ENCODE measurements at places on chromosomes 5 and 9.

GRCh38 chr5:14893381-14893780 lies 21.8 kb upstream of the ANKH start:
- no peak for DNase-seq

DNA sequence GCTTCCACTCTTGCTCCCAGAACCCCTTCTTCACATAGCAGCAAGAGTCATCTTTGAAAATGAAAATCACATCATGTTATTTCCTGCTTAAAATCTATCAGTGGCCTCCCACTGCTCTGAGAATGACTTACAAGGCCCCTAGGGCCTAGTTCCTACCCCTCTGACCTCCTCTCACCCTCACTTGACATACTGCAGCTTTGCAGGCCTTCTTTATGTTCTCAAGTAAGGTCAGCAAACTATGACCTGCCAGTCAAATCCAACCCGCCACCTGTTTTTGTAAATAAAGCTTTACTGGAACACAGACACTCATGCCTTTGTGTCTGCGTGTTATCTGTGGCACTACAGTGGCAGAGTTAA lies 185.7 kb downstream of the NR3C1 start:
- no peak for DNase-seq

DNA sequence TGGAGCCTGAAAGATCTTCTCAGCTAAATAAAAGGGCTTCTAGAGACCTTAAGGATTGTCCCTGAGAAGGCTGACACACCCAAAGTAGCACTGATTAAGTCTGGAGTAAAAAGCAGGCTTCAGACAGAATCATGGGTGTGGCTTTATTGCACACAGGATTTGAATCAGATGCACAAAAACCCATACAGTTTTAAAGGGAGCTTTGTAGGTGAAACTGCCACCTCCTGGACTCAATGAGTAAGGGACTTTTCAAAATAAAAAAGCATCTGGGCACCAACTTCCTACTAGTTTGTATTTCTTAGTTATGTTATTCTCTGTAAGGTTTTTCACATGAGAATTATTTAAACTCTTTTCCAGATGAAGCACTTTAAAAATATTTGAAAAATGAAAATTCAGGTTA lies 129.4 kb downstream of the EDIL3 start:
- peak; percentile 62 for DNase-seq

DNA sequence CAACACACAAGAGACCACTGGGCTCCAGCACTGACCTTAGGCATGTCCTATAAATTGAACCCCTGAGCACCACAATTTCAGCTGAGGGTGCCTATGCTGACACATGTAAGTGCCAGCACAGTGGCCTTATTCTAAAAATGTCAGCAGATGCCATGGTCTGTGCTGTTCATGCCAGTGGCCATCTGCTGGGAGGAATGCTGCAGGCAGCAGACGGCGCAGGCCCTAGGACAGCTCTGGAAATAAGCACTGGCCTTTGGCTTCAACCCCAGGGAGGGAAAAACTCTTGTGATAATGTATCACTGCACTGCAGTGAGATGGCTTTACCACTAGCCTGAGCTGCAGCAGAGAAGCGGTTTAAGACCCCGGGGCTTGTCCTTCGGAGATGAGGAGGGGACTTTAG lies 98.5 kb downstream of the SYK start:
- DNase-seq = no peak

DNA sequence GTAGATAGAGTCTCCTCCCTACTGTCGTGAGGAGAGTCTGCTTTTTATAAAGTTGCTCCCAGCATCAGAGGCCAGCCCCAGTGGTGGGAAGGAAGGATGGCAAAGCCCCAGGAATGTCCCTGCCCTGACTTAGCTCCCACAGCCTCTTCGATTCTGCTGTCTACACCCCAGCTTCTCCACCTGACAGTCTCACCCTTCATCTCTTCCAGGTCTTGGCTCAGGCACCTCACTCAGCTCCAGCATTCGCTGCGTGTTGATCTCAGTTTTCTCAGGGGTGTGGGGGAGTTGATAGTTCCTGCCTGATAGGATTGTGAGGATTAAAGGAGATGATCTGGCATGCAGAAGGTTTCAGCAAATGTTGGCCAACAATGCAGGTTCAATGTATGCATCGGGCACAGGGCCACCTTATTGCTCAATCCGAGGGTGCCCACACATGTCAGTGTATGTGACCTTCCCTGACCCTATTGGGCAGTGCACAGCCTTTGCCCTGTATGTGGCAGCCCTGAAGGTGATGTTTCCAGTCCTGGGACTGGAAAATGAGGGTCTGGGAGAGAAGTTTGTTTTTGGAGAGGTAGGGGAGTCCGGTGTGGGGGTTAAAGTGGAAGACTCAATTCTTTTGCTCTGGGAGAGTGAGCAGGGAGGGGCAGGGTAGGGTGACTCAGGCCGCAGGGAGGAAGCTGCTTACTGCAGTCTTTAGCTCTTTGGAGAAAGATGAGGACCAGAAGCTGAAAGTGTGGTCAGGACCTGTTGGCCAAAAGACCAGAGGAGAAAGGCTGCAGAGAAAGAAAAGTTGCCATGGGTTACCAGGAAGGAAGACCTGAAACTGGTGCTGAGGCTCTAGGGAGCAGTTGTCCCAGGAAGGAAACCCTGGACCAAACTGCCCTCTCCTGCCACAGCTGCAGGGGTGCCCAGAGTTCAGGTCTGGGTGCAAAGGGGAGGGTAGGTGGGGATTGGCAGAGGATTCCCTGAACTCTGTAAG lies 153.2 kb downstream of the MACROH2A1 start:
- peak; percentile 65 for DNase-seq

DNA sequence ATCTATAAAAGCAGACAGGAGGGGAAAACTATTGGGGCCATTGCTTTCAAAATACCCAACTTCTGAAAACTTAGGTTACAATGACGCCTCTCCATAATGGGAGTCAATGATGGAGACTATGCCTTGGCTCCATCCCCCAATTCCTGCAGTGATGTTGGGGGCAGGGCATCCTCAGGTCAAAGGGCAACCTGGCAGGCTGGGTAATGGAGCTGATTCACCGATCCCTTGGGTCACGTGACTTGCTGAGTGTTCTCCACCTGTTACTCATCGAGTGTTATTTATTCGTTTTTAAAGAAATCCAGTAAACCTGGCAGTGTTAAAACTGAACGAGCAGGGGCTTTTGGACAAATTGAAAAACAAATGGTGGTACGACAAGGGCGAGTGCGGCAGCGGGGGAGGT lies 244.4 kb downstream of the FAM114A2 start:
- no peak for DNase-seq

- DNase-seq = no peak
Measured at GRCh38 chr9:37215381-37215780, 95.0 kb downstream of the ZCCHC7 start.

- no peak for DNase-seq
Measured at GRCh38 chr5:124812771-124813358, 66.4 kb upstream of the ZNF608 start.

DNA sequence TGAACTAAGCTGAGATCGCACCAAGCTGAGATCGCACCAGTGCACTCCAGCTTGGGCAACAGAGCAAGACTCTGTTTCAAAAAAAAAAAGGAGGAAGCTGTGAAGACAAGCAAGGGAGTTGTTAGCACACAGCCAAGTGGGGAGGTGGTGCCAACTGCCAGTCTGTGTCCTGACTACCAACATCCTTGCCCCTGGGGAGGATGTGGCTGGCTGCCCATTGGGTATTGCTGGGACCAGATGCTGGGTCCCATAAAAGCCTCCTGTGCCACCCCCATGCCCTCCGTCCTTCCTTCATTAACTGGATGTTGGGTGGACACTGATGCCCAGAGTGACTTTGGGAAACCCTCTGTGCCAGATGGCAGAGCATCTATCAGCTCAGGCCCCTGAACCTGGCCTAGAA lies 157.1 kb upstream of the COL5A1 start:
- DNase-seq = no peak

GRCh38 chr5:103373597-103374472 lies 115.3 kb downstream of the MACIR start:
- no peak for DNase-seq

DNA sequence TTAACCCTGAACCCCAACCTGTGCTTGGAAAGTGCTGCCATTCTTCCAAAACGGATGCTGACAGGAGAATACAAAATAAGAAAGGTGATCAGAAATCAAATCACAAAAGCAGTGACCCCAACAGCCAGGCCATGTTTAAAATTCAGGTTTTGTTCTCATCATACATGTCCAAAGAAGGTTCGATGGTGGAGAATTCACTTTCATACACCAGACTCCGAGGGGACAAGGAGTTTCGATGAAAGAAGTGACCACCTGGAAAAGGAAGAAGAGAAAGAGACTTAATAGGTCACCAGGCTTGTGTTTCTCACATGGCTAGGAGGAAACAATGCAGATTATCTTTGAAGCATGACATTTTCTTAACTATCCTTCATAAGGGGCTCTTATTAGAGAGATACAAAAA lies 12.5 kb upstream of the TBC1D9B start:
- no peak for DNase-seq

DNA sequence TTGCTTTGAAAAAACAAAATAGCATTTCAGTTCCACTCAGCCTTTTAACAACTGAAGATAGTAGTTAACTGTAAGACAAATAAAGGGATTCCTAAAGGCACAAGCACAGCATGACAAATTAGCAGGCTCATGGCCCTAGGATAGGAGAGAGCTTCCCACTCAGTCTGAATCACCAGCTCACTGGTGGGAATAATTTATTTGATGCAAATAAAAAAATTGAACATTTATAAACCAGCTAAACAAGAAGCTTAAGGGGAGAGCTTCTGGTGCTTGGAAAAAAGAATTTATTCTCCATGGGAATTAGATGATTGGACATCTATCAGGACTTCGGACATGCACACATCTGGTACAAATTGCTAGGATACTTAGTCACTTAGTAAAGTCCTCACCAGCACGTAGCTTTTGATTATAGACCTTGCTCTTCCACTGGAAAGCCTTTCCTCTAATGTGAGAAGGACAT lies 294.1 kb upstream of the TNC start:
- DNase-seq = no peak

- DNase-seq = no peak
Measured at GRCh38 chr9:4386819-4387218, 87.0 kb upstream of the GLIS3 start.

DNA sequence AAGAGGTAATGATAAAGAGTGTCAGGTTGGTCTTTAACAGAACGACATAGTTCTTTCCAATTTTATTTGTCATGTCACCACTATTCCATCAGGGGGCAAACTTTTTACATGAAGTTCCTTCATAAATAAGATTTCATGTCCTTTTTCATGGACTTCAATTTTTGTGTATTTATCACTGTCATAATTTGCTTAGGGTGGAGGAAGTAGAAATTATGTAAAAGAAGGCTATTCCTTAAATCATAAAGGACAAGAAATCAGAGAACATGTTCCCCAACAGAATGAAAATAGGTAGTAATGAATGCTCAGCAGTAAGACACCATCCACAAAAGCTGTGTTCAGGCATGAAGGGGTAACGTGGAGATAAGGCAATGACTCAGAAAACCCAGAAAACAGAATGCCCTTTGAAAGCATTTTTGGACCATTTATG lies 72.7 kb downstream of the ZFAND5 start:
- peak; percentile 72 for DNase-seq

- DNase-seq = no peak
Measured at GRCh38 chr5:71751422-71751821, 32.3 kb downstream of the CARTPT start.

DNA sequence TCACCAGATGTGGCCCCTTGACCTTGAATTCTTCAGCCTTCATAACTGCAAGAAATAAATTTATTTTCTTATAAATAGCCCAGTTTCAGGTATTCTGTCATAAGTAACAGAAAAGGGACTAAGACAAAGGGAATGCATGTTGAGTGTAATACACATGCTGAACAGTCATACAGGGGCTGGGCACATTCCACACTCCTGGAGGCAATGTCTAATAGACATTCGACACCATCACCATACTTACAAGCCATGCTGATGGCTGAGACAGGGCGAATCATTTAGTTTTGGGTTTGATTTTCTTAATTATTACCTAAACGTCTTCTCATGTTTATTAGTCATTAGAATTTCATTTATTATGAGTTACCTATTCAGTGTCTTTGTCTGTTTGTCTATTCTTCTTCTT lies 68.5 kb downstream of the TENT4A start:
- DNase-seq = no peak

- no peak for DNase-seq
Measured at GRCh38 chr5:77155179-77155785, 55.2 kb upstream of the PDE8B start.

- no peak for DNase-seq
Measured at GRCh38 chr9:91522481-91522880, 98.8 kb upstream of the NFIL3 start.

- DNase-seq = no peak
Measured at GRCh38 chr9:83280790-83281189, 217.8 kb upstream of the RASEF start.

DNA sequence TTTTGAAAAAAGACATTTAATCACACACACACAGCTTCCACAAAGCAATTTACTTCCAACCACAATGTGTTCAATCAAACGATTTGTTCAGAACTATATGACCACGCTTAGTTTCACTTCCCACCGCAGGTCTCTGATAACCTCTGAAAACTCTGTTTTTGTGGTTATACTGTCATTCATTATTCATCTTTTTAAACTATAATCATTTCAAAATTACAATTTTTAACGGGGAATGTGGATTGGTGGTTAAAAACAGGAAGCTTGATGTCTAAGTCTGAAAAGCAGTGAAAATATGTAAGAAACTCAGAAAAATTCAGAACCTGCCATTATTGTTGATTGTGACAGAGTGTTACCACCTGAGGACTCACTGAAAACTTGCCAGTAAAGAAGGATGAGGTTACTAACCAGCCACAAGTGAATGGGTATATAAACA lies 12.7 kb upstream of the TMEM174 start:
- DNase-seq = no peak

DNA sequence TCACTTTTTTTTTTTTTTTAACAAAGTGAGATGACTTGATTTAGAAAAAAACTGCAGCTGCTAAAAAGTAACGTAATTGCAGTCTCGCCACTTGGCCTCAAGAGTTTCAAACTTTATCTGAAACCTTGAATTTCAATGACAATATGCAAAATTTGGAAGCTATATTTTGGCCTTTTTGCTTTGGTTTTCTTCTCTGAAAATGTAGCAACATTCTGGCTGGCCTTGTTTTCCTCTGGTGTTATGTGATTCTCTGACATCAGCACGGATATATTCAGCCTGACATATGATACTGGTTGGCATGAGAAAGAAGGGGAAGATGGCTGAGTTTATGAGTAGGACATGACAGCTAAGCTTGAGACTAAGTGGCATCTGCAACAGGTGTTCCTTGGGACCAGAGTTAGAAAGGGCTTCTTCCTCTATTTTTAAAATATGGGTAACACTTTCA lies 136.5 kb downstream of the MEF2C start:
- no peak for DNase-seq

DNA sequence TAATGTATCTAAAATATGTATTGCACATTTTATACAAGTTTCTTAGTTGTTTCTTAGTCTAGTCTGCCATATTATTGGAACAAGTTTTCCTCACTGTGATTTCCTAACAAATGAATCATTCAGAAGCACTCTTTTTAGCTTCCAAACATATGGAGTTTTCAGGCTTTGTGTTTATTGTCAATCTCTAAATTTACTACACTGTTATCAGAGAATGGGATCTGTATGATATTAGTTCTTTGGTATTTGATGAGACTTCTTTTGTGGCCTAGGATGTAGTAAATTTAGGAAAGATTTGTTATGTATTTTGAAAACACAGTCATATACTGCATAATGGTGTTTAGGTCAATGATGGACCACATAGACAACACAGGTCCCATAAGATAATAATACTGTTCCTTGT lies 25.7 kb downstream of the SREK1IP1 start:
- no peak for DNase-seq

GRCh38 chr5:43061352-43062075 lies 21.4 kb upstream of the ANXA2R start:
- peak; percentile 32 for DNase-seq

GRCh38 chr5:134026521-134027287 lies 21.9 kb upstream of the VDAC1 start:
- peak; percentile 74 for DNase-seq

GRCh38 chr5:50535393-50535792 lies 94.3 kb upstream of the EMB start:
- DNase-seq = no peak

All from fibroblast of pulmonary artery (primary cell).